ENCODE measurements at places on chromosomes 6 and 20.

DNA sequence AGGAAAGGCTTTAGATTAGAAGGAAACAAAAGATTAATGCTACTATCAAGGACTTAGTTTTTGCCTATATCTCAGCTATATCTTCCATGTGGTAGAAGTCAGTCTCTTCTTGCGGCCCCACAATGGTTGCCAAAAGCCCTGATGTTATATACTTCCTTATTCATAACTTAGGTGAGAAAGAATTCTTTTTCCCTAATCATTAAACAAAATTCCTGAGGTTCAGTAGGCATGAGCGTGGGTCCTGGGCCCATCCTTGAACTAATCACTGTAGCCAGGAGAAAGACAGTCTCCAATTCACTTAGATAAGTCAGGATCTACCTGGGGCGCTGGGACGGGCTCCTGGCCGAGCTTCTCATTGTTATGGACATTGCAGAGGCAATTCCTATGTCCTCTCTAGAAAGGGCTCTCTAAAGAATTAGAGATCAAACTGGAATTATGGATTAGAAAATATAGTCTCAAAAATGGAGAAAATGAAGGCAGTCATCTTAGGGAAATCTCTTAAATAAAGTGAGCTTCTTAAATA, 134.3 kb downstream of the KIF6 start:
- DNase-seq: no peak

- no peak for DNase-seq
These were observed 1192.3 kb upstream of the GJE1 start for GRCh38 chr6:140940251-140940925.

GRCh38 chr20:44471481-44471882, 4.2 kb upstream of the TTPAL start:
- DNase-seq: no peak

GRCh38 chr6:20328266-20328923, 73.3 kb upstream of the E2F3 start:
- no peak for DNase-seq

GRCh38 chr6:129257196-129257595, 374.3 kb downstream of the LAMA2 start:
- no peak for DNase-seq

DNA sequence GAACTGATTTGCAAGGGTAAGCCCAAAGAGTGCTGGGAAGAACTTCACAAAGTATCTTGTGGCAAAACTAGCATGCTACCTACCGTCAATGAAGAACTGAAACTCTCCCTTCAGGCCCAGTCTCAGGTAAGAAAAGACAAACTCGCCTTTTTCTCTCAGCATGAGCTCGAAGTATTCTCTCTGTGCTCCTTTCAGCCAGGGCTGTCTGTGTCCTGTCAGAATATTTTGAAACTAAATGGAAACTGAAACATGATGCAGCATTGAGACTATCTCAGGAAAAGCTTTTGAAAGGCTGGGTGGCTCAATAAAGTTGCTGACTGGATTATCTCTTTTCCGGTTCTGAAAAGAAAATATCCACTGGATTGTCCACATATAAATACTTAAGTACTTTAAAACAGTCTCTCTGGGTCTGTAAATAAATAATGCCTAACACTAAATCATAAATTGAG, 696 bp downstream of the CALHM5 start:
- no peak for DNase-seq

DNA sequence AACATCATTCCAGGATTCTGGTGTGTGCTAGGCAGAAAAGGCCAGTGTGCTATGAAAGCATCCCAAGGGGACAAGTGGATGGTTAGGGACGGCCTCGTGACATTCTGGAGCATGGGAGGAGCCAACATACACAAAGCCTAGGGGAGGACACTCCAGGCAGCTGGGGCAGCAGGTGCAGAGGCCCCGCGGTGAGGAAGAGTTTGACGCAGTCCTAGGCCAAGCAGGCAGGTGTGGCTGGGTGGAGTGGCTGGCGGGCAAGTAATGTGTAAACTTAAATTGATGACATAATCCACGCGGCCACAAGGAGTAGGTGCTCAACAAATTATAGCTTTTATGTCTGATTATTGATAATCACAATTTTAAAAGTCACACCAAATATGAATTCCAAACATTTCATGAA, 93.6 kb downstream of the TMEM242 start:
- DNase-seq: peak; percentile 97

DNA sequence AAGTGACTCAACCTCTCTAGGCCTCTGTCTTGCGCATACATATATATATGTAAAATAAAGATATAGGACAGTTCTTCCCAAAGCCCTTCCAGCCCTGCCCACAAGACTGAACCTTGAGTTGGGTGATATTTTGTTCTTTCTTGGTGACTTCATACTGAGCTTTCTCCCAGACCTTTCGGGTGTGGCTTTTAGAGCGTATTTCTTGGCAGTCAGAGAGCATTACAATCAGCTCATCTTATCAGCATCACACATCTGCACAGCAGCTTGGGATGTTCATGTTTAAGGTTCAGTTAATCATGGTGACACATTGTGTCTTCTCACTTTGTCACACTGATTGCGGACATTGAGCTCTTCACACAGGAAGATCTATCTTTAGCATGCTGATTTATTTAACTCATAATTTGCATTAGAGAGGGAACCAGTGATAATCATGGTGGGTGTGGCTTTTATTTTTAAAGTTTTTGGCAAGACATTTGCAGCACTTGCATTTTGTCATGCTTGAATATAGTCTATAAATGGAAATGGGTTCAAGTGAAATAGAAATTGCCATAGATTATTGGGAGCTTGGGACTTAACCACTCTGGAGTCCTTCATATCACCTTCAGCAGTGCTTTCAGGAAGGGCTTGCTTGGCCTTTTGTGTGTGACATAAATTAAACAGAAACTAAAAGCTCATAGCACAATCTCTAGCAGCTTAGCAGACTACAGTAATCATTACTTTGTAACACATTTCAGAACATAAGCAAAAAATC, 8.3 kb downstream of the KIF3B start:
- no peak for DNase-seq

GRCh38 chr6:119501798-119502483, 152.4 kb upstream of the MAN1A1 start:
- no peak for DNase-seq

- no peak for DNase-seq
These were observed 46.0 kb upstream of the TASP1 start for GRCh38 chr20:13684566-13685222.

DNA sequence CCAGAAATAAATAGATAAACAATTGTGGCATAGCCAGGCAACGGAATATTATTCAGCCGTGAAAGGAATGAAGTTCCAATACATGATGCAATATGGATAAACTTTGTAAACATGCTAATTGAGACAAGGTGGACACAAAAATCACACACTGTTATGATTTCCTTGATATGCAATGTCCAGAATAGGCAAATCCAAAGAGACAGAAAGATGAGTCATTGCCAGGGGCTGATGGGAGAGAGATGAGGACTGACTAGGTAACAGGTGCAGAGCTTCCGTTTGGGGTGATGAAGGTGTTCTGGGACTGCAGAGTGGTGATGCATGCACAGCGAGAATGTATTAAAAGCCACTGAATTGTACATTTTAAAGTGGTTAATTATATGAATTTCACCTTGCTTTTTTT, 31.1 kb upstream of the SPO11 start:
- DNase-seq: no peak

- DNase-seq: peak; percentile 85
These were observed 132.1 kb upstream of the FOXQ1 start for GRCh38 chr6:1179571-1180459.

GRCh38 chr20:24634855-24635254, 165.4 kb downstream of the SYNDIG1 start:
- DNase-seq: no peak

DNA sequence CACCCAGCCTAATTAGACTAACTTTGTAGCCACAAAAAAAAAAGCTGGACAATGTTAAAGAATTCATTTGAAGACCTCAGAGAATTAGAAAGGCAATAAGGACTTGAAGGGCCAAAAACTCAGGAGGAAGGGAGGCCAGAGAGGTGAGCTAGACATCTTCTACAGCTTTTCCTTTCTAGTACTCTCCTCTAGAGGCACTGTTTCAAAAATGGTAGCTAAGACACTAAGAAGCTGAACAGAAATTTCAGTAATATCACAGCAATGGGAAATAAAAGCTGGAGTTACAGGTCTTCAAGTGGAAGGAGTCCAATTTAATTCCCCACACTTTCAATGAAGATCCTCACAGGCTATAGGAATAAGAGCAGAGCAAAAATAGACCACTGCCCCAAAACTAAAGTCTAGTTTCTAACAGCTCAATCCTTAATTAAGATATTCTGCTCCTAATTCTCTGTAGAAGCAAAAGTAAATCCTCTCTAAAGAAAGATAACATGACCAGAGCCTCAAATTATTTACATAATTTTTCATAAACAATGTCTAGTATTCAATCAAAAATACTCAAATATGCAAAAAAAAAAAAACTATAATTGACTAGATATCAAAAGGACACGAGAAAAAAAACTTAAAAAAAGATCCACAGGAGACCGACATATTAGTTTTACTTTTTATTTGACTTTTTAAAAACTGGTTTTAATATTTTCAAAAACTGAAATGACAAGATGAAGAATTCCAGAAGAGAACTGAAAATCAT, 63.7 kb downstream of the RNGTT start:
- DNase-seq: no peak

- DNase-seq: no peak
These were observed 1225.5 kb upstream of the GJE1 start for GRCh38 chr6:140907235-140907634.

GRCh38 chr6:42449917-42450476, 1.7 kb downstream of the TRERF1 start:
- DNase-seq: no peak

- DNase-seq: no peak
These were observed 2.4 kb upstream of the FOXA2 start for GRCh38 chr20:22586645-22587310.

GRCh38 chr6:47599512-47599911, 98.9 kb upstream of the ADGRF4 start:
- no peak for DNase-seq

GRCh38 chr6:154506582-154506981, 3.9 kb downstream of the CNKSR3 start:
- DNase-seq: no peak

- no peak for DNase-seq
These were observed 345.3 kb downstream of the CDKAL1 start for GRCh38 chr6:20879526-20879925.

- DNase-seq: no peak
These were observed 39.7 kb downstream of the TRAM2 start for GRCh38 chr6:52537001-52537753.

GRCh38 chr6:31464252-31465184, 33.4 kb upstream of the MICB start:
- no peak for DNase-seq

- no peak for DNase-seq
These were observed 354.0 kb downstream of the ESR1 start for GRCh38 chr6:152161501-152161900.

DNA sequence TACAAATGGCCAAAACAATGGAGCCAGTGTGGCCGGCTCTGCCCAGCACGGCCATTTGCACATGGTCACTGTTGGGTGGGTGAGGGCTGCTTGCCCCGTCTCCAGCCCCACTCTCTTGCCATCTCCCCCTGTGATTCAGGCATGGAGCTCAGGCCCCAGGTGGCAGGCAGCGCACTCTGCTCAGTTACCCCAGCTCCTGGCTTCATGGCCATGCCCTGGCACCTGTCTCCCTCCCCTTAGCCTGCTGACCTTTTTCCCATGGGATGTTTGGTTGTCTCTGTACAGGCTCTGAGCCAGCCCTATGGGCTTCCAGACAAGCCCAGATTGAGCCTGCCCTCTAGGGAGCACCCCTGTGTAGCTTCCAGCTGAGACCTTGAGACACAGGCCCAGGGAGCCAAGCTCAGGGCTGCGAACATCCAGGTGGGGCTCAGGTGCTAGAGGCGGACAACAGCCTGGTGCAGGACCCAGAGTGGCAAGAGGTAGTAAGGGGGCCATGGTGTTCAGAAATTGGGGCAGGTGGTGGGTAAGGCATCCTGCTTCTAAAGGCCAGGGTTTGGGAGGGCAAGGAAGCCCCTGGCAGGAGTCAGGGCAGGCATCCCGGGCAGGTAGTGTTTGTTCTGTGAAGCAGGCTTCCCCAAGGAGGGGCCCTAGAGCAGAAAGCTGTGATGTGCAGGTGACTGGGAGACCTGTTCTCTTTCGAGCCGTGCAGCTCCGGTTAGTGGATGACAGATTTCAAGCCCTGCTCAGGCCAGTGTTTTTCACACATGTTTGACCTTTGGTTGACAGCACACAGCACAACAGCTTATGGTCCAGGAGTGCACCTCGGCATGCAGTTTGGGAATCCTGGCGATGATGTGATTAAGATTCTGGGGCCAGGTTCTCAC, 17.7 kb downstream of the SYNJ2 start:
- no peak for DNase-seq

- no peak for DNase-seq
These were observed 173.0 kb downstream of the PRKN start for GRCh38 chr6:162554531-162554930.

- no peak for DNase-seq
These were observed 590 bp downstream of the SLCO4A1 start for GRCh38 chr20:62642666-62643520.

- no peak for DNase-seq
These were observed 672 bp downstream of the PREX1 start for GRCh38 chr20:48826883-48827771.

DNA sequence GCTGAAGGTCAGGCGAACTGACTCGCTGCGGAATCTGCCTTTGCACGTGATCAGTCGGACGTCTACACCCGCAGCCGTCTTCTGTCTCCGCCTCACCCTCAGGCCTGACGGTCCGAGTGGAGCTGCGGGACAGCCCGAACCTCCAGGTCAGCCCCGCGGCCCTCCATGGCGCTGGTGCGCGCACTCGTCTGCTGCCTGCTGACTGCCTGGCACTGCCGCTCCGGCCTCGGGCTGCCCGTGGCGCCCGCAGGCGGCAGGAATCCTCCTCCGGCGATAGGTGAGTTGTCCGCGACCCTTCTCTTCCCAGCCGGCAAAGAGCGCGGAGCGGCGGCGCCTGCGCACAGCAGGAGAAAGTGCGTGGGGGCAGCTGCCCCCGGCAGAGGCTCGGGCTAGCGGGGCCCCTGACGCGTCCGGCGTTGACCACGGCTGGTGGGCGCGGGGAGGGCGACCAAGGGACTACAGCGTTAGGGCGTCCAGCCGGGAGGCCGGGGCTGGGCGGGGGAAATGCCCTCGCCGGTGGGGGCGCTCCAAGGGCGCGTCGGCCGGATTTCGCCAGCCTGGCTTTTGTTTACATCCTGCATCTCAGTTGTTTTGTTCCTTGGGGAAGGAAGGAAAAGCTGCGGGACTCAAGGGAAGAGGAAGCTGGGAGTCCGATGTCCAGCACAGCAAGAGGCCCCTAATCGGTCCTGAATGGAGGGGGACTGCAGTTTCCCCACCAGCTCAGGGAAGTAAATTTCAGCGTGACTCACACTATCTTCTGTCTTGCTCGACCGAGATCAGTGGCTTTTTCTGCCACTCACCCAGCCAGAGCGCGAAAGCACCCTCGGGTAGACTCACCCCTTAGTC, at the start of gene SMPDL3A:
SMPDL3A (plus strand) TSS at position 77 of the 846 bp plus-strand sequence; CDS start at position 166, 89 bp downstream.
- DNase-seq: peak; percentile 86

DNA sequence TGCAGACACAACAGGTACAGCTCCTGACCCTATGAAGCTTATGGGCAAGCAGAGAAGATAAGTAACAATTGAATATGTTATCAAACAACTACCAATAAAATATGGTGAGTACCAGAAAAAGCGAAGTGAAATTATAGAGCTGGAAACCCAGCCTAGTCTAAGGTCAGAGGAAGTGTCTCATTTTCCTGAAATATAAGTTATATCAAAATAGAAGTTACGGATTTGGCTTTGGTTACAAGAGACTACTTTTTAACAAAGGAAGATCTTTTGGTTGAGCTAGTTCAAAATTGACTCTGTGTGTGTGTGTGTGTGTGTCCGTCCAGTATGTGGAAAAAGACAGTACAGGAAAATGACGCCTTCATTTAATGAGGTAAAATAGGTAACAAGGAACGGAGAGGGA, 8.9 kb downstream of the STX11 start:
- no peak for DNase-seq

Data from NCI-H2029 (cell line).